NCI-H1092 (cell line): ENCODE measurements at places on chromosomes 13 and 19.

DNA sequence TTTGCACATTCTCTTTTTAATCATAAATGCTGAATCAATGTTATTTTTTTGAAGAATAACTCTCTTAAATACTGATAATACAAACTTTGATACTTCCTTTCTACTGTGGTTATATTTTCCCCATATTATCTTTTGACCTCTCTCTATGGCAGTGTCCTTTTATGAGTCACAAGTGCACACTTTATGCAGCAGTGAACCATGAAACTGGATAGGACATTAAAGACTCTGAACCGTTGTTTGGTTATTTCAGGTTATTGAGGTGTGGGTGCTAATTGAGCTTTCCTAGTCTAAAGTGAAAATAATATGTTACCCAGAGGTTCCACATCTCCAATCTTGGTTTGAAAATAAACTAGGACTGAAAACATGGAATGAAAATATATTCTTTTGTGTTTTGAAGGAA, 71.4 kb downstream of the DGKH start:
- DNase-seq = peak; percentile 1

DNA sequence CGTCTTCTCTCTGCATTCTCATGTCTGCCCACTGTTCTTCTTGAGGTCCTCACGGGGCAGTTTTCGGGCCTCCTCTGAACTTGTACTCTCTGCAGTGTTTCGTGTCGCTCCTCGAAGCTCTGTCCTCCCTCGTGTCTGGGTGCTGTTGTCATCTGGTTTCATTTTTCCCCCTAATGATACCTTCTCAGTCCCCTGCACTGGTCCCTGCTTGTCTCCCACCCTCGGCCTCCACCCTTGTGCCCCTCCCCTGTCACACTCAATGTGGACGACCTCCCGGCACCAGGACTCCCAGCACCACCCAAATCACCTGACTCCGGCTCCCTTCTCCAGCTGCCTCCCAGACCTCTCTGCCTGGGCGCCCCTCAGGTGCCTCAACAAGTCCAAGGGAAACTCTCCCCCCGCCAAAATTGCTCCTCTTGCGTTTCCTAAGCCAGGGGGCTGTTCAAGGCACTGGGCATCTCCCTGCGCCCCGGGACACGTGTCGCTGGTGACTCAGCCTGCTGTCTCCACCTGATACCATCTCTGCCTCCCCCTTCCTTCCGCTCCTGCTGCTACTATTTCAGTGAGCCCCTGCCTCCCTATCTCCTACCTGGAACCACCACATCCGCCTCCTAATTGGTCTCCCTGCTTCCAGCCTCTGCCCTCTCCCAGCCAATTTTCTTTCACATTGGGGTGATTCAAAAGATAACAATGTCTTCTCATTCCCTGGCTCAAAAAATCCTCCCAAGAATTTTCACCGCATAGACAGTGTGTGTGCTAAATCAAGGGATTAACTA, 49.5 kb downstream of the RFX2 start:
- no peak for DNase-seq

DNA sequence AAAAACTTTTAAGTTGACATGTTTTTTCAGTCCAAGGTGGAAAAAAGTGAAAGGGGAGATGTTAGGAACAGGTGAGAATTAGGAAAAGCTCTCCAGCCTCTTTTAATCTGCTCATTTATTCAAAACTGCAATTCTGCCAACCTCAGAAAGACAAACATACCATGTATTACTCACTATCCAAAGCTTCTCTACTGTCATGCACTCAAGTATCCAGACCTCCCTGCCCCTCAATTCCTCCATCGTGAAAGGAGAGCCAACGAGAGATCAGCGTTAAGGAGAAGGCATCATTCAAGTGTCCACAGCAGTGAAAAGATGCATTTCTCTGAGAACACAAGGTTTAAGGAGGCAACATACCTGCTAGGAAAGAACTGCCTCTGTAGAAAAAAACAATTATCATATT, 24.5 kb downstream of the DIAPH3 start:
- DNase-seq = no peak

DNA sequence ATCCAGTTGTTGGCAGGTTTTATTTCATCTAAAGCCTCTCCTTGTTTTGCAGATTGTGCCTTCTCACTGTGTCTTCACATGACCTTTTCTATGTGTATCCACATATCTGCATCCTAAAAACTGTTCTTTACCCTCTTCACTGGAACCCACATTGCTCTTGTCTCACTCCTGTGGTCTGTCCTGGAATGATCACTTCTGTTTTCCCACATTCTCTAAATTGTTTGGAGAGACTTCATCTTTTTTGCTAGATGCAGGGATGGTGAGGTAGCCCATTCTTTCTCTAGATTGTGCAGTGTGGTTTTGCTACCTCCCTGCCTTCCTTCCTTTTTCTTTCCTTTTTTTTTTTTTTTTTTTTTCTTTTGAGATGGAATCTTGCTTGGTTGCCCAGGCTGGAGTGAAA, 608.6 kb upstream of the MIR17HG start:
- DNase-seq = no peak

DNA sequence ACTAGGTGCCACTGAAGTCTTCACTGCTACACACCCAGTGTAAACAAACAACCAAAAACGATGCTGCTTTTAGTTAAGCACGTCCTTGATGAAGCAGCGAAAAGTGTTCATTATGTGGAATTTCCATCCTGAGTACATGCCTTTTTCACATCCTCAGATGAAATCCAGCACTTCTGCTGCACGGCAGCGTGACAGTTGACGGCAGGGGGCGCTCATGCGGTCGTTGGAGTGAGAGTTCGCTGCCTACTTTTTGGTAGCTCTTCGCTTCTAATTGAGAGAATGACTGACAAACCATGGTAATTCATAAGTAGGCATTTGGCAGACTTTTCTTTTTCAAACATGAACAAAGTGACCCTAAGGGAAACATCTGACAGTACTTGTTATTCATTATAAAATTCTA, 1124.9 kb downstream of the EFNB2 start:
- no peak for DNase-seq
